ENCODE measurements at places on chromosomes 5 and 9.

DNA sequence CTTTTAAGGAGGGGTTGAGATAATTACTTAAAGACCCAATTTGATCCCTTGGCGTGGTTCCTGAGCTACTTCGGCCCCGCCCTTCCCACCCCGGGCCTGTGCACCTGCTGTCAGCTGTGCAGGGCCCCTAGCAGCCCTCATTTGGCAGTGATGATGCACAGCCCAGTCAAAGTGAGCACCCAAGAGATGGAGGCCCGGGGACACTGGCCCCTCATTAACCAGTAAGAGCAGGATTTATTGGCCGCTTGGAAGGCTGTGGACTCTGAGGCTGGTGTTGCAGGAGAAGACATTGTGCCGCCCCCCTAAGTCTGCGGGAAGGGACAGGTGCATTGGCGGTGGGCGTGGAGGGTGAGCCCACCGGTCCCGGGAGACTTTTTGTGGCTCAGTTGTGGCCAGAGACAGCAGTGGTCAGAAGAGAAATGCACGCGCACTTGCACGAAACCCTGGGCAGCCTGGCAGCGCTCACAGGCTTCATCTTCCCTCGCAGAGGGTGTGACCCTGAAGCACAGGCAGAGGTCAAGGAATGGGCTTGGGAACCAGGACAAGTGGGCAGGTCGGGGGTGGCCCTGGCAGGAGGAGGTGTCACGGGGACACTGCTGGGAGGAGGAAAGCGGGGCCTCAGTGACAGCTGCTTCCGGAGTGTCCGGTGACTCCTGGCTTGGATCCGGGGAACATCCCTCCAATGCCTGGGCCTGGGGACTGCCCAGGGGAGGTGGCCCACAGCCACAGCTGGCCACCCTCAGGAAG is 74.0 kb upstream of the RXRA start:
- no peak for DNase-seq

DNA sequence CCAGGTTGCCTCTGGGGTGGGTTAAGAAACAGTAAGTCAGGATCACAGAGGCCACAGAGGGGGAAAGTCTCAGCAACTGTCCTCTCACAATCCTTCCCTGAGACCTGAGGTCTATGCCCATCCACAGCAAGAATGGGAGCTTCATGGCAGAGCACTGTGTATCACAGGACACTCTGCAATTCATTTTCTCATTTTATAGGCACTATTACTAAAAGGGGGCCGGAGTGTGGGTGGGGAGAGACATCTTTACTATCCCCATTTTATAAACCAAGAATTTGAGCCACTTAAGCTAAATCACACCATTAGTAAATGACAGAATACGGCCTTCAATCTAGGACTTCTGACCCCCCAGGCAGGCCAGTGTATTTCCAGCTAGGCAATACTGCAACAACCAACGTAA is 79.9 kb downstream of the LHFPL2 start:
- no peak for DNase-seq

GRCh38 chr9:98104445-98104881 is 14.6 kb downstream of the TRIM14 start:
- DNase-seq, result no peak

DNA sequence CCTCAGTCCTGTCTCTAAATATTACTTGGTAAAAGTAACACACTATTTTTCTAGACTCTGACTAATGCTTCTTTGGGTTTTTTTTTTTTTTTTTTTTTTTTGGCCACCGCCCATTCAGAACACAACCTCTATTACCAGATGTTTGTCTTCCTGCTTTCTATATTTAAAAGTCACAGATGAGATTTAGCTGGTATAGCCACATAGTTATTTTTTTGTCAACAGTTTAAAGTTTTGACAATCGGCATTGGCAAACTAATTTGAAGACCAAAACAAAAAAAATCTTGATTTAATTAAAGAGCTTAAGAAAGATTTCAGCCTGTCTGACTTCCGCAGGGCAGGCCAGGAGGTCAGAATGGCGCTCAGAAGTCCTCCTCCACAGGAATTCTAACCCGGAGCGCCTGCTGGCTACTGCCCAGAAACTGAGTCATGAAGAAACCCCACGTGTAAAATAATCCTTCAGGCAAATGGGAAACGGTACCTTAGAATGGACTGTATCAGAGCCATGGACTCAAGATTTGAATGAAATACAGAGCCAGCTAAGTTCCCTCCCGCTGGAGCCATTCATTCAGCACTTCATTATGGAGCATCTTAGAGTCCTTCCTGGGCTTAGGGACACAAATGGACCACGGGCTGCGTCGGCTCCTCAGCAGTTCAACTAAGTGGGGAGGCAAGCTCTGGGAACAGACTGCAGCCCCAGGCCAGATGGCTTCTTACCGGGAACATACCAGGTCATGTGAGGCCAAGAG is 55.6 kb downstream of the PTPDC1 start:
- no peak for DNase-seq
